H9 (cell line): ENCODE measurements at places on chromosomes 2 and 18. TPM values are rescaled to one million over a fixed set of nuclear protein-coding genes. Genes with fewer than 3 reads are reported as not detected.

The ADD2 gene
- 124 TPM in 2 replicates for total RNA-seq

The ALPG gene
- total RNA-seq = 1.3 and 1.4 TPM in 2 replicates

The ASPRV1 gene
- total RNA-seq = 0.57 and 0.64 TPM in 2 replicates

GRCh38 chr2:220006152-220006621 lies 378.8 kb downstream of the SLC4A3 start:
- no peak for DNase-seq

GRCh38 chr2:220478305-220479058 lies 851.1 kb downstream of the SLC4A3 start:
- no peak for DNase-seq
